ENCODE measurements at places on chromosomes 5 and 9.
A peak's percentile ranks its signal among the peaks of the same experiment; 100 is the strongest.

DNA sequence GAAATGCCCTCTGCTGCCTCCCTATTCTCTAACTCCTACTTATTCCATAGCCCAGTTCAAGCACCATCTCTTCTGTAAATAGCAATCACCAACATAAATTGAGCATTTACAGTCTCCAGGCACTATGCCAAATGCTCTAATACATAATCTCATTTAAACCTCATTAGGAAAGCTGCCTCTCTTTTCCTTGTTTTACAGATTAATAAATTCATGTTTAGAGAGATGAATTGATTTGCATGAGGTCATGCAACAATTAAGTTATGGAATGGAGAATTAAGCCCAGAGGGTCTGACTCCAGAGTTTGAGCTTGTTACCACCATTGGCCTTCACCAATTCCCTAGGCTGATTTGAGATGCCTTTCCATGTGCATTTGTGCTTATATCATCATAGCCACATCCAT, 23.4 kb upstream of the RFX3 start:
- DNase-seq = no peak

DNA sequence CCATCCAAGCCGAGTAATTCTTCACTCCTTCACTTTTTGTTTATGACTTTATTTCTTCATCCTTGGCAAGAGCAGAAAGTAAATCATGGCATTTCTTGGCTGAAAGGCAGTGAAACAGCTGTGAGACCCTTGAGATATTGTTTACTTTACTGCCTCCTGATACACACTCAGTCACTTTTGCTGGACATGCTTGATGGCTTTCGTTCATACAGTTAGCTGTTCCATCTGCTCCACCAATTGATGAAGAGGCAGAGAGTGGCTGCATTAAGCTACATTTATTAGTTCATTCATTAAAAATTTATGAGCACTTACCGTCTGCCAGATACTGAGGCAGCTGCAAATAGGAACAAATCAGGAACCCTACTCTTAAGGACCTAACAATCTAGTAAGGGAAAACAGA, 184.4 kb upstream of the OR13F1 start:
- DNase-seq = no peak

DNA sequence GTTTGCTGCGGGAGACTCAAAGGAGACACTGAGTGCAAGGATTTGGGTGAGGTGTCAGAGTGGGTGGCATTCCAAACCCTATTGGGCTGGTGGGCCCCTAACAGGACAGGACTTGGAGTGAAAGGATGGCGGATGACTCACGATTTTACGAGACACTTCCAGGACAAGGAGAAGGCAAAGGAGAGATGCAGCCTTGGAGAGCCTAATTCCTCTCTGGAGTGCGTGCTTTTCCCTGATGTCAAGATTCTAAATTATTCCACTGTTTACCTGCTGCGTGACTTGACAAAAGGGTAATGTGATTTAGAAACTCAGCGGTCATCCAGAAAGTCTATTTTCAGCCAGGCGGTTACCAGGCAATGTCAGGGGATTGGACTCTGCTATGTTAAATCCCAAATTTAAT, 41.6 kb upstream of the CD180 start:
- peak; percentile 32 for DNase-seq

- DNase-seq = no peak
These were observed 113.4 kb downstream of the NR3C1 start for GRCh38 chr5:143290125-143290524.

GRCh38 chr9:134657666-134658377, 16.2 kb downstream of the COL5A1 start:
- no peak for DNase-seq

- no peak for DNase-seq
These were observed 34.4 kb upstream of the CDH12 start for GRCh38 chr5:22887566-22887965.

DNA sequence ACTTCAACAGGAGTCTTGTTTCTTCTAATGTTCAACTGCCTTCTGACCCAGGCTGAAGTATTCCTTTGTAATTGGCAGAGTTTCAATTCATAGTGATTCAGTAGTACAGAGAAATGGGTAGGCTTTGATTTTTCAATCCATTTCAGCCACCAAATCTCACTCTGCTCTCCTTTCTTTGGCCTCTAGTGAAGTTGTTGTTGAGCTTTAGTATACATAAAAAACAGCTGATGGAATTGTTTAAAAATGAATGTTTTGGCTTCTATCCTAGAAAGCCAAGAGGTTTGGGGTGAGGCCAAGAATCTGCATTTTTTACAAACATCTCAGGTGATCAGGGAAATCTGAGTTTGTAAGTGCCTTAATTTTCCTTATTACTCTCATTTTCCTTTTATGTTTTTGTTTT, 182.9 kb upstream of the MAP1B start:
- peak; percentile 37 for DNase-seq

DNA sequence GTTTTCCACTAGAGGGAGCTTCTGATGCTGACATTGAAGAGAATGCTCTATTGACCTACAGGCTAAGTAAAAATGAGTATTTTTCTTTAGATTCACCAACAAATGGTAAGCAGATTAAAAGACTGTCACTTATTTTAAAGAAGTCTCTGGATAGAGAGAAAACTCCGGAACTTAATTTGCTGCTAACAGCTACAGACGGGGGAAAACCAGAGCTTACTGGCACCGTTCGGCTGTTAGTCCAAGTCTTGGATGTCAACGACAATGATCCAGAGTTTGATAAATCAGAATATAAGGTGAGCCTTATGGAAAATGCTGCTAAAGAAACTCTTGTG, 764 bp downstream of the PCDHA11 start:
- DNase-seq = no peak

DNA sequence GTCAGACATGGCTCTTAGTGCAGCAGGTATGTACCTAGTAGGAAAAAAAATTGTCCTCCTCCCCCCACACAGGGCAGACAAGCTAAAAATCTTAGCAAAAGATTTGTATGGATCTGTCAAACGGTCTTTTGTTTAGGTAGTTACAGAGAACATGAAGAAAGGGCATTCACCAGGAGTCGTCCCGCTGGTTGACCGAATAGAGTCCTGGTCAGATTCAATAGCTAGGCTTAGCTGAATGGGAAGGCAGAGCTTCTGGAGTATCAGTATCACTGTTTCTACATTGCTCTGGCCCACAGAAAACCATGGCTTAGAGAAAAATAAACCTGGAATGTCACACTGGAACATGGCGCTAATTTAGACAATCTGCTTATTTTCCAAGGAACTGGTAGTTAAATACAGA, 642.3 kb downstream of the PTPRD start:
- no peak for DNase-seq

DNA sequence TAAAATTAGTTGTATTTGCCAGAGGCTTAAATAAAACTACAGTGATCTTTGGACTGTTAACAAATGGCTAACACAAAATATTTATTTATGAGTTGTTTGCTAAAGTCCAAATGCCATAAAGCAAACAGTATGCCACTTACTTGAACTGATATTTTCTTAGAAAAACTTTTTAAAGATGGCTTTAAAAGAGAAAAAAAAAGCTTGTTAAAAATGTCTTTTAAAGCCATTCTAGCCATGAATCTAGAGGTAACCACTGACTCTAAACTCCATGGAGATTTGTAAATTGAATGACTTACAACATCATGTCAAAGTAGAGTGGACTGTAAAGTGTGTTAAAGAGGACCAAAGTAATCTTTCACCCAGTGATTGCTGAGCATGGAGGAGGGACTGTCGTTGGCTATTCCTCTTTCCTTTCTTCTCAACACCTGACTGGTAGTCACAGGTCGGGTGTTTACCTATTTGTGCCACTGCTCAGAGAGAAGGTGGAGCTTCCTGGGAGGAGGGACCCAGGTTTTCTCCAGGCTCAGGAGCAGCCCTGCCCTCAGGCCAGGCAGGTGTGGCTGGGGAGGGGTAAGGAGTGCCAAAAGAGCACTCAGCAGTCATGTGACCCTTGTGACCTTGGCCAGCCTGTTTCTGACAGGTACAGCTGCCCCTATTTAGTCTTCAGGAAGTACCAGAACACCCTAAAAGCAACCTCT, 69.1 kb upstream of the TJP2 start:
- no peak for DNase-seq

- no peak for DNase-seq
These were observed 49.7 kb downstream of the PDZD2 start for GRCh38 chr5:31688515-31689092.

DNA sequence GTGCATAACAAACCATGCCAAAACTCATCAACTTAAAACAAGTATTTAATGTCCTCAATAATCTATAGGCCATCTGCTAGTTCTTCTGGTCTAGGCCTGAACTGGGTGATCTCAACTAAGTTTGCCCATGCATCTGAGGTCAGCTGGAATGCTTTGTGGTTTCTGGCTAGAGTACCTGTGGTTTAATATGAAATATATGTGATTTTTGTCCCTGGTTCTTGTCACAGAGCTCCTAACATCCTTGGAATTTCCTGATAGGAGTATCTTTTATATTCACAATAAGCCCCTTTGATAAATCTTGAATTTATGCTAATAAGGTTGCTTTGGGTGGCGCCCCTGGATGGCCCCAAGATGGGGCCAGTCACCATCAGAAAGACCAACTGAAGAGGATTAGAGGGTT, 535.9 kb downstream of the DNAH5 start:
- DNase-seq = no peak

- no peak for DNase-seq
These were observed 189.5 kb upstream of the PPP1R26 start for GRCh38 chr9:135290086-135290485.

GRCh38 chr5:124963236-124963919, 216.9 kb upstream of the ZNF608 start:
- DNase-seq = no peak

DNA sequence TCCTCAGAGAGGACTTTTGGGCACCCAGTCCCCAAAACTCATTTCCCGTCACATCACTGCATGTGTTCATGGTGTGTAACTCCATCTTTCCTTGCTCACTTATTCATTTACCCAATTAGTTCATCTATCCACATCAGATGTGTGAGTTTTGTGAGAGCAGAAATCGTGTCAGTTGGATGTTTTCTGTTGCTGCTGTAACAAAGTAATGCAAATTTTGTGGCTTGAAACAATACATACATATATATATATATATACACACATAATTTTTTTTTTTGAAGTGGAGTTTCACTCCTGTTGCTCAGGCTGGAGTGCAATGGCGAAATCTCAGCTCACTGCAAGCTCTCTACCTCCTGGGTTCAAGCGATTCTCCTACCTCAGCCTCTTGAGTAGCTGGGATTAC, 70.5 kb upstream of the BOD1 start:
- DNase-seq = no peak

- DNase-seq = no peak
These were observed 559.1 kb downstream of the CETN3 start for GRCh38 chr5:89850513-89850865.

GRCh38 chr9:130244548-130245165, 20.9 kb upstream of the HMCN2 start:
- no peak for DNase-seq

DNA sequence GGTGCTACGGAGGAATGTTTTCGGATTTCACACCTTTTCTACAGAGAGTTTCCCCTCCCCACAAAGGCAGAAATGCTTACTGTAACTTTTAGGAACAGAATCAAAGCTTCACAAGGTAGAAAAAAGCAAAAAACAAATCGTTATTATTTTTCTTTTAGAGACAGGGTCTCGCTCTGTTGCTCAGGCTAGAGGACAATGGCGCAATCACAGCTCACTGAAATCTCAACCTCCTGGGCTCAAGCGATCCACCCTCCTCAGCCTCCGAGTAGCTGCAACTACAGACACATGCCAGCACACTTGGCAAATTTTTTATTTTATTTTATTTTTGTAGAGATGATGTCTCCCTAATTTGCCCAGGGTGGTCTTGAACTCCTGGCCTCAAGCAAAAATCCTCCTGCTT, 394.5 kb downstream of the CTNND2 start:
- DNase-seq = no peak

DNA sequence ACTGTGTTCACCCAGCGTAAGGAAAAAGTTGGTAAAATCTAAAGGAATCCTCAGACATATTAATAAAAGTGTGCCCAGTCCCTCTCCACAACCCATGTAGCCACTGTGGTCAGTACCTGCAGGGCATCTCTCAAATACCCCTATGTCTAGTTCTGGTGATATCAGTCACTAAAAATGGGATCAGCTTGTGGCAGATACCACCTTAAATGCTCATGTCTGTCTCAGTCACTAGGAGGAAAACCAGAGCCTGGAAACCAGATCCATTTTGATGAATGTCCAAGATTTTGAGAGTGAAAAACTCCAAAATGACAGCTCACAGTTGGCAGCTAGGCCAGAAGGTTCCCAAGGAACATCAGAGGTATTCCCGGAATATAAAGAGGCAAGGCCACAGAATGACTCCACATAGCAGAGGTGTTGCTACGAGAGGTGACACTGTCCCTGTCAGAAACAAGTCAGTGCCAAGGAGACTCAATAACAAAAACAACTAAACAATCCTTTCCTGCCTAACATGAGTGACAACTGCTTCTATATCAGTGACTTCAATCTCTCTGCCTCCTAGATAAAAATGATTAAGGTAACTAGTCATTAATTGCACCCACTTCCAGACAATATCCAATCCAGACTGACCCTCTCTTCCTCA, 13.5 kb downstream of the PCAT7 start:
- DNase-seq = no peak

DNA sequence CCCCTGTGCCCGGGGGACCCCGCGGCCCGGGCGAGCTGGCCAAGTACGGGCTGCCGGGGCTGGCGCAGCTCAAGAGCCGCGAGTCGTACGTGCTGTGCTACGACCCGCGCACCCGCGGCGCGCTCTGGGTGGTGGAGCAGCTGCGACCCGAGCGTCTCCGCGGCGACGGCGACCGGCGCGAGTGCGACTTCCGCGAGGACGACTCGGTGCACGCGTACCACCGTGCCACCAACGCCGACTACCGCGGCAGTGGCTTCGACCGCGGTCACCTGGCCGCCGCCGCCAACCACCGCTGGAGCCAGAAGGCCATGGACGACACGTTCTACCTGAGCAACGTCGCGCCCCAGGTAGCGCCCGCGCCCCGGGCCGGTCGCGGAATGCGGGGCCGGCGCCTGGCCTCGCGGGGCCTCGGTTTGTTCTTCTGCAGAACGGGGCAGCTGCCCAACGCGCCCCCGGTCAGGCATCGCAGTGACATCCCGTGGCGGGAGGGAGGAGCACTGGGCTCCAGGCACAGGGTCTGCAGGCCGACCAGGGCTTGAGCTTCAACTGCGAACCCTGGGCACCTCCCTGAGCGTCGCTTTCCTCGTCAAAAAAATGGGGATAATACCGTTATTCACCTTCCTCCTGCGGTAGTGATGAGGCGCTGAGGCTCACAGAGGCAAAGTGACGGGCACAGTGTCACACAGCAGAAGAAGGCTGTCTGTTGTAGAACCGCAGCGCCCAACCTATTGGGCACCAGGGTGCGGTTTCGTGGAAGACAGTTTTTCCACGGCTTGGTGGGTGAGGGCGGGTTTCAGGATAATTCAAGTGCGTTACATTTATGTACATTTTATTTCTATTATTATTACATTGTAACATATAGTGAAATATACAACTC, 777 bp downstream of the ENDOG start:
- peak; percentile 33 for DNase-seq

GRCh38 chr9:106861640-106862109, 1.3 kb upstream of the ZNF462 start:
- no peak for DNase-seq

DNA sequence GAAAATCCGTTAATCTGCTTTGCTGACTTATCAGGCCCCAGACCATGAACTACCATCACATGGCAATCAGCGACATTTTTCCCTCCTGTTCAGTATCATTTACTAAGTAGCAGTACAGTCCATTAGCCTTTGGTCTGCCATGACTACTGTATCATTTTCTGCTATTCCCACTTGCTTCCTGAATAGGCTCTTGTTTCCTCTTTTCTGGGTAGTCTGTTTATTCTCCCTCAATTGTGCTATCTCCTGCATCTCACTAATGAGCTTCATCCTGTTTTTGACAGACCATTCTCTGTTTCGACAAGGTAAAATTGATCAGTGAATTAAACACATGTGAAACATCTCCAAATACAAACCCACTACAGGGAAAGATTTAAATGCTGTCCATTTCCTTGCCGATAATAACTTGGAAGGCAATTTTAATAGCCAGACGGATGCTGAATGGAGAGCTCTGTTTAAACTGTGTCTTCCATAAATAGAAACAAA, 263.5 kb upstream of the ANKRD55 start:
- no peak for DNase-seq

All from fibroblast of skin of back (primary cell).